NCI-H774 (cell line): ENCODE measurements at places on chromosomes 5 and 9.
A peak's percentile ranks its signal among the peaks of the same experiment; 100 is the strongest.

GRCh38 chr5:59999056-59999455 lies 105.5 kb upstream of the PDE4D start:
- DNase-seq: no peak

GRCh38 chr5:26807231-26808199 lies 230.9 kb downstream of the CDH9 start:
- DNase-seq: no peak

GRCh38 chr9:86843206-86843605 lies 104.1 kb downstream of the GAS1 start:
- DNase-seq: no peak

GRCh38 chr9:110161940-110162339 lies 46.0 kb downstream of the C9orf152 start:
- no peak for DNase-seq

DNA sequence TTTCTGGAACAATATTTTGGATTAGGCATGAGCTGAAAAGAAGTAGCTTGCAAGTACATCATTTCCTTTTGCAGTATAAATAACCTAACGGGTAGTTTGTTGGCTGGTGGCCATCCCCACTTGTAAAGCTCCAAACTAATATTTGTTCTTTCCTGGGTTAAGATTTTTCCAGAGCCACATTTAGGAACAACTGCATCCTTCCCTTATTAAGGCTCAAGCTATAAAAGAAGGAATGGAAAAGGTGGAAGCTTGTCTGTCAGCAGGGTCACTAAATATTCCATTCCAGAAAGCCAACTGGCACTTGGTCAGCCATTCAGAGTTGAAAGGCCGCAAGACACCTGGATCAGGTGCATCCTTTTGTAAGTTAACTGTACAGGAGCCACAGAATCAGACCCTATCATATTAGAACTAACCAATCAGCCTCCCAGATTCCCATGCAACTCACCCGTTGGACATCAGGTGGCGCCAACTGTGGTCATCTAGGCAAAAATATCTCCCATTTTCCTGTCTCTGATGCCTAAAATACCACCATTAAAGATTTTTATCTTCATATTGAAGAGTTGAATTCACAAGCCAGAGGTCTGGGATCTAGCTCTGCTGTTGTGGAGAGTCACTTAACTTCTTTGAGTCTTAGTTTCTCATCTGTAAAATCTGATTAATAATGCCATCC lies 82.9 kb downstream of the PTCD2 start:
- DNase-seq: no peak

- no peak for DNase-seq
Observed at GRCh38 chr5:52938226-52938625, 50.9 kb upstream of the ITGA2 start.

DNA sequence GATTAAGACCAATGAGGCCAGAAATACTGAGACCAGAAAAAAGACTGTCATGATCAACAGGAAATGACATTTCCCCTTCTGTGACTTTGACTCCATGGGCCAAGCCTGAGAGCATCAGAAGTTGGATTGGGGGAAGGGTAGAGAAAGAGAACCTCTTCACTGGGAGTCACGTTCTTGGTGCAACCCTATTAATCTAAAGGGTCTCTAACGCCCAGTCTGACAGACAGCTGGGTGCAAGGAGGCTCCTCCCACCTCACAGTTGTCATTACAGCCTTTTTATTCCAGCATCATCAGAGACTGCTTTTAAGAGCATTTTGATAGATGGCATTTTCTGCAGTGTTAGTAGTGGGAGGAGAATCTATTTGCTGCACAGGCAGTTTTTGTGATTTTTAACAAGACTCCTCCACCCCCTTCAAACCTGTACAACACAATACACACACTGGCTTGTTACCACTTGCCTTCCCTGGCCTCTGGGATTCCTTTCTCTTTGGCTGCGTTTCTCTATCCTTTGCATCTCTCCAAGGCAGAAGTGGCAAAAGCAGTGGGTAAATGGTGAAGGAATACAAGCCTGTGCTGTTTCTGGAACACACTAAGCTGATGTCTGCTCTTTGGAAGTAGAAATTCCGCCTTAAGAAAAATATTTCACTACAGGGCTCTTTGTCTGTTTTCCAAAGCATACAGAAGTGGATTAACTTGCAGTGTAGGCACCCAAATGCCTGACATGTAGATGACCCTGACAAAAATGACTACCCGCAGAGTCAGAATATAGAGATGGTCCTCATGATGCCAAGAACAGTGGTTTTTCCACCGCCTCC lies 310.4 kb upstream of the ZNF608 start:
- no peak for DNase-seq

- no peak for DNase-seq
Observed at GRCh38 chr5:11890777-11891176, 13.5 kb downstream of the CTNND2 start.

DNA sequence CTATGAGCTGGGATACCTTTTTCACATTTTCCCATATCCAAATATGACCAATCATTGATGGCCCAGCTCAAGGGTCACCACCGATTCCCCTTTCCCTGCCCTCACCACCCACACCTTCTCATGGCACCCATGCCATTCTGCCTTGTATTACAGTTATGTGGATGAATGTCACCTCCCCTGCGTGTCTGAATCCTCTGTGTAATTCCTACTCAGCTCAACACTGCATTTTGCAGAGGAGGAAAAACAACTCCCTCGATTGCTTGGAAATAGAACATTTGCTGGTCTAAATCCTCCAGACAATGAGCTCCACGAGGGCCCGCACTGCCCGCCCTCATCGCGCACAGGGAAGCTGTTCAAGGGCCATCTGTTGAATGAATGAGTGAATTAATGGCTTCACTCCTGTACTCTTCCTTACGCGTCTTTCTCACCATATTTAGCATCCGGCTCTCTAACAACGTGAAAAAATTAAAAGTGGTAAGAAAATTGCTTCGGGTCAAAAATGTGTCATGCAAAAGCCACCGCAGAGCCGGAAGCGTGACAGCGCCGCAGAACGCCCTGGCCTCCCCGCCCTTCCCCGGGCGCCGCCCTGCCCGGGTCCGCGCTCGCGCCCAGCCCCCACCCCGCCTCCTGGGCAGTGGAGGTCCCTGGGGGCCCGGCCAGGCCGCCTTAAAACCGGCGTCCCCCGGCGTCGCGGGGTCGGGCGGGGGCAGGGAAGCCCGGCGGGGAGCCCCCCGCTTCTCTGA lies 704 bp downstream of the SUSD1 start:
- DNase-seq: peak; percentile 43

- no peak for DNase-seq
Observed at GRCh38 chr5:39371367-39371635, 7.0 kb upstream of the C9 start.

DNA sequence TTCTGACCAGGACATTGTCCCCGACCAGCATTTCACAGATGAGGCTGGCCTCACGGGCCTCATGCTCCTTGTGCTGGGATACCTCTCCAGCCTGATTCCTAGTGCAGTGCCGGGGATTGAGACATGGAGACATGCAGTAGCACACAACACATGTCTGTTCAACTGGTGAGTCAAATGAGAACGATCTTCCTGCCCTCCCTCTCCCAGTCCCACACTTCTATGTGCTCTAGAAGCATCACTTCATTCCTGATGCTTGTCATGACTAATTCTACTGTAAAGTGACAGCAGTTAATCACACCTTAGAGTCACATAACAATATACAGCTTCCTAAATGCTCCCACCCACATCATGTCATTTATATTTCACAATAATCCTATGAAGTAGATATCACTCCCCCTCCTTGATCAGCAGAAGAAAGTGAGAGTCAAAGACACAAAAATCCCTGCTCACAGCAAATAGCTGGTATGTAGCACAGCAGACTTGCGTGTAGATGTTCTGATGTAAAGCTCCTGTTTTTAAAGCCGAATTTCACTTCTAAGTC lies 101.8 kb downstream of the CCDC192 start:
- no peak for DNase-seq

DNA sequence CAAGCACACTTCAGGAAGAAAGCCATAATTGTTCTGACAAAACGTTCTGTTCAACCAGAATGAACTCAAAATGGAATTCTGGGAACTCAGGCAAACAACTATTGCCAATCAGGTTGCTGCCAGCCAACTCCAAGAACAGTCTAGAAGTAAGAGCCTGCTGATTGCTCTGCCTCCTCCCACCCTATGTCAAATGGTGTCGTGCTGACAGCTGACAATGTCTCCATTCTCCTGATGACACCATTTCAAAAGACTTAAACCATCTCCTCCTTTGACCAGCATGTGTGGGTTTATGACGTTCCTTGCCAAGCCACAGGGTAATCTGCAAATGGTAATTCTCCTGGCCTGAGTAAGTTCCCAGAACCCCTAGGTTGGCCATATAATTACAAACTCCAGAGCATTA lies 21.9 kb upstream of the PLIN2 start:
- no peak for DNase-seq

GRCh38 chr5:3195994-3196393 lies 399.6 kb upstream of the IRX1 start:
- no peak for DNase-seq

DNA sequence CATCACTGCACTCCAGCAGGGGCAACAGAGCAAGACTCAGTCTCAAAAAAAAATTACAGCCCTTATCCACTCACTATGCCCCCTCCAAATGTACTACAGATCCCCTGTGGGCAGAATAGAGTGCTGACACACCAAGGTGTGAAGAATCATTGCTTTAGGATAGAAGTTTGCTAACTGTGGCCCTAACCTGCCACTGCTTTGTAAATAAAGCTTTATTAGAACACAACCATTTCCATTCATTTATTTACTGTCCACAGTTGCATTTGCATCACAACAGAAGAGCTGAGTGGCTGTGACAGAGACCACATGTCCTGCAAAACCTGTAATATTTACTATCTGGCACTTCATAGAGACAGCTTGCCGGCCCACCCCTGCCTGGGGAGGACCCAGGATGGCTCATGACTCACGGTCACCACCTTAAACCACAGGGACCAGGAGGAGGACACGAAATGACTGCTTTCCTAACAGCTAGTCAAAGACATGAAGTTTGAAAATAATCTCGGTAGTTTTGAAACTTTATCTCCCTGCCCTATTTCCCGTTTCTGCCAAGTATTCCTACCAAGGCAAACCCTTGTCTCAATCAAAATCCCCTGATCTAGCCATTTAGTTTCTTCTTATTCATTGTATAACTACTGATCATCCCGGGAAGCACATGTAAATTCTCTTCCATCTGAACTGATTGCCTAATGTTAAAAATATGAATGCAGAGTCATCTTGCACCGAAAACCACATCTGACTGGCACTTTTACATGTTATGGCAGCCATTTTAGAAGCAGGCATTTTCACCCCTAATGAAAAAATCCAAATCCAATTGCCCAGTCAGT lies 206.1 kb downstream of the SLIT3 start:
- no peak for DNase-seq

DNA sequence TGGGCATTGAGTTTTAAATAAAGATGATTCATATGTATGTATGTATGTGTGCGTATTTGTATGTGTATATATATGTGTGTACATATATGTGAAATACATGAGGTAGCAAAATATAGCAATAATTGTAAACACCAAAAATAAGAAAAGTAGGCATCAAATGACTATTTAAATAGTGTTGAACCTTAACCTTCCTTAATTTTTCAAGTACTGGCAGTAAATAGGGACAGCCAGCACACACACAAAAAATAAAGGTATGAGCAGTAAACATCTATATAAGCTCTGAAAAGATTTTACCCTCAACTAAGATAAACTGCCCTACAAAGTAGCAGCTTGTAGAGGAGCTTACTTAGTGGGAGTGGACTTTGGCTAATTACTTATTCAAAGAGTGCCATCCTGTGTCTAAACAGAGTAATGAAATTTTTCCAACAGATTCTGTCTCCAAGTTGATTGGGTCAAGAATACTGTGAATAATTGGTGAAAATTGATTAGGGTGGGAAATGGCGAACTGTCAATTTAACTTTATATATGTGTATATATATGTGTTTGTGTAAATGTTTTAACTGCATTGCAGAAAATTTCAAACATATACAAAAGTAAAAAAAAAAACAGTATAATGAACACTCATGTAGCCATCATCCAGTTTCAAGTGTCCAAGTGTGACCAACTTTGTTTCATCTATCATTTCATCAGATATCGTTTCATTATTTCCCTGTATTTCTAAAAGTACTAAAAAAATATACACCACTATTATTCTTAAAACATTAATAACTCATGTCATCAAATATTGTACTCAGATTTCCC lies 2.0 kb upstream of the ADAMTS6 start:
- peak; percentile 48 for DNase-seq

- no peak for DNase-seq
Observed at GRCh38 chr5:106314221-106314824, 1356.4 kb downstream of the EFNA5 start.

GRCh38 chr5:65883461-65883860 lies 42.9 kb upstream of the ERBIN start:
- DNase-seq: no peak

- peak; percentile 77 for DNase-seq
Observed at GRCh38 chr9:121498150-121498486, 1.5 kb downstream of the GGTA1 start.

DNA sequence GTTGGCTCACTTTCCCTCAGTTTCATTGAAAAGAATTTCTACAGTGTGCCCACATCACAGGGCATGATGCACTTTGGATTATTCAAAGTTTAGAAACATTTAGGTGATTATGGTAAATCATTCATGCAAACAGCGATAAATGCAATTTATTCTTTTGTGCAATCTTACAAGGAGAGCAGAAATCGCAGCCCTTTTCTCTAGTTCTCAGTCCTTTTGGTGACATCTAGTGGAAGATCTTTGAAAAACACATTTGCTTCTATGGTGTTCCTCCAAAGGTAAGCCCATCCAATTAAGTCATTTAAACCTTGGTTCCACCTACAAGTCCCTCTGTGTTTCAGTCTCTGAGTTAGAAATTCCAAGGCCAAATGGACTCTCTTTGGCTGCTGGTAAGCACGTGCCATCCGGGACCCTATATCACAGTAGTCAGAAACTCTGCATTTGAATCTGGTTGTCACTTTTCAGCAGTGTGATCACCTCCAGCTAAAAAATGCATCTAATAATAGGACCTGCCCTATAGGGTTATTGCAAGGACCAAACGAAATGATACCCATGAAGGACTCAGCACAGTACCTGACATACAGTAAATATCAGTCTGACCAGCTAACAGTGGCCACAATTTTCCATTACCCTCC lies 66.4 kb downstream of the MACROH2A1 start:
- peak; percentile 53 for DNase-seq

GRCh38 chr5:76850543-76851145 lies 830 bp downstream of the S100Z start:
- DNase-seq: no peak

DNA sequence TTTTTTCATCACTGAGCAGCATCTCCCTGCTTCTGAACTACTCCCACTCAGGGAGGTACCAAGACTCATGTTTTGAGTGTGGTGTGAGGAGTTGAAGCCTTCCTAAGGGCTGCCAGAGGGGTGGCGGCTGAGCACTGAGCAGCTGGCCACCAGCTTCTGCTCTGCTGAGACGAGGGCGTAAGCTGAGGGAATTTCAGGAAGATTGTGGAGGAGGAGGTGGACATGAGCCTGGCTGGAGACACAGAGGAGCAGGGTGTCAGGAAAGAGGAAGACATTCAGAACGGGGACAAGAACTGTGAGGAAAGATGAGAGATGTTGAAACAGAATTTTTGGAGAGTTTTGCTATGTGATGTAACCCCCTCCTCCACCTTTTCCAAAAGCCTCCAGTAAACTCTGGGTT lies 7.8 kb downstream of the LCP2 start:
- no peak for DNase-seq
